ENCODE measurements at places on chromosomes 5 and 9.

DNA sequence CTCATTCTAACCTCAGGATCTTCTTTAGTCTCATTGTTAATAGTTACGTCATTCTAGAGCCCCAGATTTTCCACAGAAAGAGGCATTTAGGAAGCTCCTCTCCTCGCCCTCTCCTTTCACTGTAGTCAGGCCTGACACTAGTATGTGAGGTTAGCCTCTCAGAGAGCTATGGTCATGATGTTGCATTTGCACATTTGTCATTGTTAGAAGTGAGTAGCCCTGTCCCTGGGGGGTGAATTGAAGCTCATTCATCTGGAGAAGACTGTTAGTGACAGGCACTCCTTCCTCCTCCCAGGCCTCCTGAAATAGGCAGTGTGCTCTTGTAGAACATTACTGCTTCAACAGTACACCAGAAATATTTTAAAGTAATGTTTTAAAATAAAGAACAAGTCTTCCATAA lies 26.6 kb upstream of the LRRTM2 start:
- no peak for DNase-seq

DNA sequence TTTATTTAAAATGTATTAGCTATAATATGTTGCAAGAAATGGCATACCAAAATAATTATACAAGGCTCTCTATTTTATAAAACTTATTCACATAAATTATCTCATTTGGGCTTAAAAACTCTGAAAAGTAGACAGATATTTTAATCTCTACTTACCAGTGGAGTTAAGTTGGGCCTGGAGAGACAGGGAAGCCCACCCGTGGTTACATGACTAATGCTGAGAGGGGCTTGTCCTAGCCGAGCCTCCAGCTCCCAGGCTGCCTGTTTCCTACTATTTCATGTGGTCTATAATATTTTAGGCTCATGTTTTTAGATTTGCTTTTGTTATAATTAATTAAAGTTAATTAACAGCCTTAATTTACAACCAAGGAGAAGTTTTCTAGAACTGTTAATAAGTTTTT lies 20.9 kb upstream of the ASPN start:
- no peak for DNase-seq

GRCh38 chr5:178057839-178058238 lies 55.5 kb upstream of the N4BP3 start:
- no peak for DNase-seq

DNA sequence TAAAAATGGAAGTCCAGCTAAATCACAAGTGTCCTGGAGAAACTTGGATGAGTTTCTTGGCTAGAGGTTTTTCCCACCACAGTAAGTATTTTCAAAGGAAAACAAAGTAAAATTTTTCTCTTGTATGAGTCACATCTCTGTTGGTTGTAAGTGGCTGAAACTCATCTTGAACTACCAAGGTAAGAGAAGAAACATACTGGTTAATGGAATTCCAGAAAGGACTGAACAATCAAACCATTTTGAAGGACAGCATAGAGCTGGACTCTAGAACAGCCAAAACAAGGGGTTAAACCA lies 102.8 kb upstream of the CDKN2B start:
- no peak for DNase-seq

- DNase-seq, result no peak
Measured at GRCh38 chr5:32583582-32584232, 1.6 kb upstream of the SUB1 start.

DNA sequence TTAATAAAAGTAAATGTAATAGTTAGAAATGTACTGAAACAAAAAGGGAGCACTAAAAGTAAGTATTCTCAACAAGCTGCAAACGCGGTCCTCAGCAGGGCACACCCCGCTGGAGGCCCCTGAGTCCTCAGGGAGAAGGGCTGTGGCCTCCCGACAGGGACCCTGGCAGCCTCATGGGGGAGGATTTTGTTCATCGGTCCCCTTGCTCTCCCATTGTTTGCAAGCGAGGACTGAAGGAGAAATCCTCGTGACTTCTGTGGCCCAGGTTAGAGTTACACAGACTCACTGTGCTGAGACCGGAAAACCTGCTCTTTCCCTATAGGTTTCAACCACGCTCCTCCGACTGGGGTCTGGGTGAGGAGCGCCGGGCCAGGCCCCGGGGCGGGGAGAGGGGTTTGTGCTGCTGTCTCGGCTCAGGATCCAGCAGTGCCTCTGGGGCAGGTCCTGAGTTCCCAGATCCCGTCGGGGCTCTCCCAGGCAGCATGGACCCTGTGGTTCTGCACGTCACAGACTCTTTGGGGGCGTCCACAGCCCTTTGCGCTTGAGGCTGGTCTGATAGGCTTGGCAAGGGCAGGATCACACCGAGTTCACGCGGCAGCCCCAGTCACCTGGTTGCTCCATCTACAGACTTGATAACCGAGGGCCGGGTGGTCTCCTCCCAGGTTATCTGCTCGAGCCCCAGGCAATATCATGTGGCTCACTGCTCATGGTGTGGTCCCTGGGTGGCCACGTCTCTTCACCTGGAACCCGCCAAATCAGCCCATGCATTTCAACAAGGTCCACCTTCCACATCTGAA lies 38.8 kb downstream of the MRPL36 start:
- no peak for DNase-seq

DNA sequence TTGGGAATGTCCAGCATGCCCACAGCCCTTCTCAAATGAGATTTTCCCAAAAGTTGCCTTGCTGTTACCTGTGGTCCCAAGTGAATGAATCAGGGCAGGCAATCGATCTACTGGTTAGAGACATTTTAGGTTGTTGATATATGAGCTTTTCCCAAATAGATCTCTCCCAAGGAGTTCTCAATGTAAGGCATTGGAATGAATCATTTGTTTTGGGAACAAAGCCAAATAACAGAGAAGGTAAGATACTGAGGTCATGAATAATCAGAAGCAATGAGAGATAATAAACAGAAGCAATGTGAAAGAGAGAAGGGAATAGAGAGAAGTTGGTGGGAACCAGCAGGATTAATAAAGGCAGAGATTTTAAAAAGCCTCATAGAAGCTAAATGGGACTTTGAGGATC lies 93.6 kb upstream of the FER start:
- no peak for DNase-seq

DNA sequence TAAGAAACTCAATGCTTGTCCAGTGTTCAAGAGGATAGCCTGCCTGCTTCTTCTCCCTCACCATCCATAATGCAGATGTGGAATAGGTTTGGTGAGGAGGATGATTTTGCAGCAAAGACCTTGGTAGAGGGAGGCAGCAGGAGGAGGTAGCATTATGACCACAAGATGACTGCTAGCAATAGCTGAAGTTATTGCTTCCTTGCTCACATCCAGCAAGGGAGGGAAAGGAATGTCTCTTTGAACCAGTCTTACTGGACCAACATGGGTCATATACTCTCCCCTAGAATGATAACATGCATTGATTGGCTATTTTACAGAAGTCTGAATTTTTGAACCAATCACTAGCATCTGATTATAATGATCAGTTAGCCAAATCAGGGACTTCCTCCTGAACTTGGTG lies 607.6 kb downstream of the EBF1 start:
- no peak for DNase-seq

DNA sequence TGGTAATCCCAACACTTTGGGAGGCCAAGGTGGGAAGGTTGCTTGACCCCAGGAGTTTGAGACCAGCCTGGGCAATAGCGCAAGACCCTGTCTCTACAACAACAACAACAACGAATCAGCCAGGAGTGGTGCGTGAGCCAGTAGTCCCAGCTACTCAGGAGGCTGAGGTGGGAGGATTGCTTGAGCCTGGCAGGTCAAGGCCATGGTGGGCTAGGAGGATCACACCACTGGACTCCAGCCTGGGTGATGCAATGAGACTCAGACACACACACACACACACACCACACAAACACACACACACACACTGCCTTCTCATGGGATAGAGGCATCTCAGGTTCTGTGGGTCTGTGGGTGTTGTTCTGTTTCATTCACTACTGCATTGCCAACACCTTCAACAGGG lies 115.0 kb downstream of the DCP2 start:
- DNase-seq, result no peak

DNA sequence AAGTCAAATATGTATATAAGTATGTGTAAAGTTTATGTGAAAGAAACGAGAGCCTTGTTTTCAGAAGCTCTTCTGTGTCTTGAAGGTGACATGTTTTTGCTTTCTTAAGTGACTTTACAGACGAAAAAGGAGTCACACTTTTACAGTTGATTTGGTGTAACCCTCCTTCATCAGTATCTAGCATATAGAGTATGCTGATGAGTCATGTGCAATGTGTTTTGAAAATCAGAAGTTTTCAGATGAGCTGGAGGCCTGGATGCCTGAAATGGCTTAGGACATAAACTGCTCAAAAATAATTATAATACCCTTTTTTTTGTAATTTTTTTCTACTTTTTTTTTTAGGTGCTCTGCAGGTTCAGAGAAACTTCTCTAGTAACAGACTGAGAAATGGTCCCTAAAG lies 209.5 kb downstream of the CD180 start:
- no peak for DNase-seq

DNA sequence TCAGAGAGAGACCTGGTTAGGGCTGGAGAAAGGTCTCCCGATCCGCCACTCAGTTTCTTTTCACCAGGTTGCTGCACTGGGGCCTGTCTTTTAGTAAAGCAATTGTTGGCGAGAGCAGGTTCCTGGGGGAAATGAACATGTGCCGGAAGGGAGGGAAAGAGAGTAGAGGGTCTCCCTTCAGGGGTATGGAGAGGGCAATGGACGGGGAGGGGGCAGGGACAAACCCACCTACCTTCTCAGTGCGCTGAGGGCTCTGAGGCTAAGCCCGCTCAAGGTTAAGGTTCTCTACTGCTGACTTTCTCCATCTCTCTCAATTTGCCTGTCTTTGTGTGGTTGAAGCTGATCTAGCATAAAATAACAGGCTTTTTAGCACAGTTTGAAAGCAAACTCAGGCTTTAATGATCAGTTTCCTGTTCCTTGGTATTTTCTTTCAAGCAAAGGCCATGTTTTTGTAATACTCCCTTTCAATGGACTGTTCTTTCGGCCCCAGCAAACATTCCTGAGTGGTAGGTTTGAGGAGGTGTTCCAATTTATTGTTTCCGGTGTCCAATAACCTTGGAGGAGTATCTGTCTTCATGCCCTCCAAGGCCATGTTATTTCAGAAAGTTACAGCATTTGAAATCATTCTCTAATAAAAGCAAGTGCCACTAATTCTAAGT lies 25.5 kb upstream of the TRAF1 start:
- no peak for DNase-seq

Data from suppressor macrophage (primary cell).